ENCODE measurements at places on chromosomes 11 and 22. TPM values are rescaled to one million over a fixed set of nuclear protein-coding genes. Genes with fewer than 3 reads are reported as not detected.

APOC3 gene
- not detected for total RNA-seq

APIP gene
- 17.5 TPM for total RNA-seq

ABCC8 gene
- not detected for total RNA-seq

DLG2 gene
- total RNA-seq = 0.54 TPM

CBLIF gene
- total RNA-seq = not detected

ZNF70 gene
- 1.9 TPM for total RNA-seq

CHRM1 gene
- not detected for total RNA-seq

ART1 gene
- not detected for total RNA-seq

ARHGAP20 gene
- total RNA-seq = 1.1 TPM

TOLLIP gene
- total RNA-seq = 26.4 TPM

KCNK4 gene
- total RNA-seq = not detected

OR2D2 gene
- 0.47 TPM for total RNA-seq

ALX4 gene
- total RNA-seq = not detected

TMEM191B gene
- 0.36 TPM for total RNA-seq

TIGD3 gene
- 0.27 TPM for total RNA-seq

GLYAT gene
- total RNA-seq = not detected

EXPH5 gene
- under 0.01 TPM for total RNA-seq

TMPRSS6 gene
- total RNA-seq = not detected

TEX54 gene
- not detected for total RNA-seq

ISX gene
- total RNA-seq = not detected

PTPRCAP gene
- 0.85 TPM for total RNA-seq

CTNND1 gene
- 247 TPM for total RNA-seq

OR4X2 gene
- not detected for total RNA-seq

USH1C gene
- not detected for total RNA-seq

CCDC88B gene
- total RNA-seq = 1.3 TPM

GNG3 gene
- not detected for total RNA-seq

NCF4 gene
- not detected for total RNA-seq

HSPB2 gene
- 0.28 TPM for total RNA-seq

PRR33 gene
- total RNA-seq = not detected

APOL1 gene
- total RNA-seq = 38.8 TPM

BTBD18 gene
- not detected for total RNA-seq

OR8G5 gene
- not detected for total RNA-seq

DRD2 gene
- total RNA-seq = not detected

SCGB1D2 gene
- total RNA-seq = not detected

TMPRSS5 gene
- 0.18 TPM for total RNA-seq

GAL gene
- 0.28 TPM for total RNA-seq

SPINDOC gene
- total RNA-seq = 15.2 TPM

PAK1 gene
- total RNA-seq = 6.3 TPM

INSC gene
- total RNA-seq = 1.2 TPM

NDUFS3 gene
- total RNA-seq = 85.6 TPM

KRTAP5-2 gene
- total RNA-seq = not detected

ANO1 gene
- 0.09 TPM for total RNA-seq

DUSP8 gene
- 0.85 TPM for total RNA-seq

ASCL2 gene
- total RNA-seq = not detected

BET1L gene
- 10.0 TPM for total RNA-seq

DDIAS gene
- 5.0 TPM for total RNA-seq

APOA1 gene
- 0.09 TPM for total RNA-seq

SYT12 gene
- total RNA-seq = not detected

CRACR2B gene
- 4.8 TPM for total RNA-seq

SLC5A1 gene
- not detected for total RNA-seq

C11orf98 gene
- total RNA-seq = 53.0 TPM

CELSR1 gene
- total RNA-seq = 0.38 TPM

ARHGAP32 gene
- total RNA-seq = 4.9 TPM

All from endothelial cell of coronary artery (primary cell).